ENCODE measurements at places on chromosomes 11 and 22.
A peak's percentile ranks its signal among the peaks of the same experiment; 100 is the strongest.

GRCh38 chr11:113289431-113290187 is 24.8 kb upstream of the TTC12 start:
- peak; percentile 19 for DNase-seq

GRCh38 chr11:59102259-59102765 is 4.7 kb upstream of the FAM111B start:
- no peak for DNase-seq

DNA sequence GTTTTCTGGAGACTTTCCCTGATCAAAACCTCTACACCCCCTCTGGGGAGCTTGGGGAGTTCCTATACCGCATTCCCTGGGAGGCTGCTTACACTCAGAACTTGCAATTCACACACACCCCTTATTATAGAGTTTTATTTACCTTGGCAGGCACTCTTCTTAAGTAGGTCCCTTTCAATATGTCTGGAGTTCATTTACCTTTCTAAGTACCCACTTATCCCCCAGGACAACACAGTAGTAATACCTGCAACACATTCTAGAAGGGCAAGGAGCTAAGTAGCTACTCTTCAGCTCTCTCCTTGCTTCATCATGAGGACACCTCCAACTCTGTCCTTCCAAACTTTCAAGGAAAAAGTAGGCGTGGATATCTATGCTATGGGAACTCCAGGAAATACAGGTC is 127.8 kb upstream of the ANO3 start:
- DNase-seq: no peak

- DNase-seq: no peak
Measured at GRCh38 chr22:23878219-23878618, 16.0 kb upstream of the MIF start.

GRCh38 chr11:33290319-33290718 is 33.1 kb downstream of the HIPK3 start:
- no peak for DNase-seq

DNA sequence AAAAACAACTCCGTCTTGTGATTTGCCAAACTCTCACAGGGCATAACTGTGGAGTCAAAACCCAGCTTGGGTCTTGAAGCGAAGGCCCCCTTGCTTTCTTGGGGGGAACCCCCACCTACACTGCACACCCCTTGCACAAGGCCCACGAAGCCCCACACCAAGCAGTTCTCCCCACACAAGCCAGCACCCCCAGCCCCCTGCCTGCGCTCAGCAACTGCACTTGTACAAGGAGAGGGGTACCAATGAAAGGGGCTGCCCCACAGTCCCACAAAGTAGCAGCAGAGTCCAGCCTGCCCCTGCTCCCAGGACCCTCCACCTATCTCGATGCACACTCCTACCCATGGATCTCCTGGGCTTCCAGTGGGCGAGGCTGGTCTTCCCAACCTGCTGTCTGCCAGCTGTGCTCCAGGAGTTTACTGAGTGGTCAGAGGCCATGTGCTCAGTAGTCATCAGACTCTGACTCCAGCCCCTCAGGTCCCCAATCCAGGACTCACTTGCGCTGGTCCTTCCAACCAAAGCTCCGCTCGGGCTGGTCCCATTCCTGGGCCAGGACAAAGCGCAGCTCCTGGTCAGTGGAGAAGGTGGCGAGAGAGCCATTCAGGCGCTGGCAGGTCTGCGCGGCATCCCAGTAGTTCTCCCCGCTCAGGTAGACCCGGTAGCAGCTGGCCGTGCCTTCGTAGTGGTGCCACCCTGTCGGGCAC is 57.7 kb downstream of the DGCR2 start:
- no peak for DNase-seq

DNA sequence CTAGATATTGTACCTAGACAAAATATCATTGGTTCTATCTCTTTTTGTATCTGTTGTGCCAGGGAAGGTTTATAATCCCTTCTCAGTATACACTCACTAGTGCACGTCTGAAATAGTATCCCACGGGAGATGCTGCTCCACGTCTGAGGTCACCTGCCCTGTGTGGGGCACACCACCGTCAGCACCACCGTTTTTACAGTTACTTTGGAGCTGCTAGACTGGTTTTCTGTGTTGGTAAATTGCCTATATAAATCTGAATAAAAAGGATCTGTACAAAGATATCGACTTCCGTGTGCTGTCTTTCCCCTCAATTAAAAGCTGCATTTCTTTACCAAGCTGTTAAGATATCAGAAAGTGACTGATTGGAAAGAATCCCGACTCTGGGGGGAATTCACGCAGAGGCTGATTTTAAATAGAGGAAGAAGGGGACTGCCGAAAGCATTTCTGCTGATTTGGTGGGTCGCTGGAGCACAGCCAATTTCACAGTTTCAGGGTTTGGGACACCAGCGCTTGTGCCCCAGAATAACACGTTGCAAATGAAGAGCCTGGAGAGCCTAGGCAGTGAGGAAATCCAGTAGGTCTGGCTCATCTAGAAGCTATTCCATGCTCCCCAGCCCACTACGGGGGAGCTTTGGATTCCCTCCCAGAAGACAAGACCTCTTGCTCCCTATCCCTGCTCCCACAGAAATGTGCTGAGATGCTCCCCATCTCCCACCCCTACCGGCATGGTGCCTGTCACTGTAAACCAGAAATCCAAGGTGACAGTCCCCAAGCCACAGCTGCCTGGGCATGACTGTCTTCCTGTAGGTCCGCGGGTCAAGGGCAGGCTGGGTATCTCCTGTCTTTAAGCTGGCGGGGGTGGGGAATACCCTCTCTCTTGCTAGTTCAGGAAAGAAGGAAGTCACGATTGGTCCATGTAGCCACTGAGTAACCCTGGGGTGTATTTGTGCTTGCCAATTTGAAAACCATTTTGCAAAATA is 12.7 kb upstream of the MYO18B start:
- no peak for DNase-seq

- no peak for DNase-seq
Measured at GRCh38 chr22:37627545-37627944, 11.9 kb upstream of the SH3BP1 start.

GRCh38 chr11:70333261-70333660 is 62.8 kb downstream of the PPFIA1 start:
- no peak for DNase-seq

DNA sequence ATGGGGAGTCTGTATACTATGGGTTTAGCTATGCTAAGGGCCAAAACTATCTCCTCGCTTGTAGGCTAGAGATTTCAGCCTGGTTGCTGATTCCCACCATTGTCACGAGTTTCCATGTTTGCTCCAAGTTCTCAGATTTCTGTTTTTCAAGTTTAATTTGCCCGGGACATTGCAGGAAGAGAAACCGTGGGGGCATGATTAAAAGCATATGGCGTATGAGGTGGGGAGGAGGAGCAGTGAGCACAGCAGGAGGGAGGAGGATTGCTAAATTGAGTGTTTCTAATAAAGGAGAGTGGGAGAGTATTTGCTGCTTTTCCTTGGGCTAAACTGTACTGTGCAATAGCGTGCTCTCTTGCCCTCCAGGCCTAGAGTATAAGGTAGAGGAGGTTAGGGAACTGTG is 558.4 kb downstream of the METTL15 start:
- DNase-seq: peak; percentile 72

- no peak for DNase-seq
Measured at GRCh38 chr11:1864831-1865665, 12.2 kb downstream of the LSP1 start.

GRCh38 chr11:79119491-79120284 is 321.1 kb downstream of the TENM4 start:
- DNase-seq: no peak

DNA sequence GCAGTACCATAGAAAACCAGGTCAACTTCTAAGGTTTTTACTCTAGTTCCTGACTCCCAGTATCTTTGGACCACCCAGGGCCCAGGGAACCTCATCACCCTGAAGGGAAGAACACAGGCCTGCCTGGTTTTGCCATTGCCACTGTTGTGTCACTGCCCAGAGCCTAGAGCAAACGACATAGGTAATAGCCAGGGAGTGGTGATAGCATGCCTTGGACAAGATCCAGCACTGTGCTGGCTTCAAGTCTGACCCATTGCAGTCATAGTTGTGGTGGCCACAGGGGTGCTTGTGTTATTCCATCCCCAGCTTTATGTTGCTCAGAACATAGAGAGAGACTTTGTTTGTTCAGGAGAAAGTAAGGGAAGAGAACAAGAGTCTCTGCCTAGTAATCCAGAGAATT is 2310.2 kb downstream of the LRRC4C start:
- DNase-seq: no peak

All from HFF-Myc (cell line).